Osteoblast (primary cell): ENCODE measurements at places on chromosomes 7 and 10. TPM values are rescaled to one million over a fixed set of nuclear protein-coding genes. Genes with fewer than 3 reads are reported as not detected.
A peak's percentile ranks its signal among the peaks of the same experiment; 100 is the strongest.

- DNase-seq = peak; percentile 73
Observed at GRCh38 chr10:101224060-101224909, 5.0 kb downstream of the LBX1 start.

GRCh38 chr7:129008645-129009414, 46.1 kb downstream of the TNPO3 start:
- no peak for DNase-seq

GRCh38 chr10:116779076-116779687, 36.8 kb upstream of the HSPA12A start:
- DNase-seq = no peak

DNA sequence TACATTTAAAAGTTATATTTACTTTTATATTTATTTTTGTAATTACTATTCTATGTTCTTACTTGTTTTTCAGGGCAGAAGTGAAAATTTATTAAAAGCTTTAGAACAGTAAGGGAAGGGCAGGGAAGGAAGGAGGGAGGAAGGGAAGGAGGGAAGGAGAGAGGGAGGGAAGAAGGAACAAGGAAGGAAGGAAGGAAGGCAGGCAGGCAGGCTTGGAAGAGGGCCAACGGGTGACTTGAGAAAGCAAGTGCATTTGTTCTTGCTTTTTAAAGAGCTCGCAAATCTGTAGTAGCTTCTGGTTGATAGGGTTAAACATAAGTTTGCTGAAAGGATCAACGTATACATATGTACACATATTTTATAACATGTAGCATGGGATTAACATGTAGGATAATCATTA, 725.3 kb upstream of the FZD8 start:
- DNase-seq = no peak

DNA sequence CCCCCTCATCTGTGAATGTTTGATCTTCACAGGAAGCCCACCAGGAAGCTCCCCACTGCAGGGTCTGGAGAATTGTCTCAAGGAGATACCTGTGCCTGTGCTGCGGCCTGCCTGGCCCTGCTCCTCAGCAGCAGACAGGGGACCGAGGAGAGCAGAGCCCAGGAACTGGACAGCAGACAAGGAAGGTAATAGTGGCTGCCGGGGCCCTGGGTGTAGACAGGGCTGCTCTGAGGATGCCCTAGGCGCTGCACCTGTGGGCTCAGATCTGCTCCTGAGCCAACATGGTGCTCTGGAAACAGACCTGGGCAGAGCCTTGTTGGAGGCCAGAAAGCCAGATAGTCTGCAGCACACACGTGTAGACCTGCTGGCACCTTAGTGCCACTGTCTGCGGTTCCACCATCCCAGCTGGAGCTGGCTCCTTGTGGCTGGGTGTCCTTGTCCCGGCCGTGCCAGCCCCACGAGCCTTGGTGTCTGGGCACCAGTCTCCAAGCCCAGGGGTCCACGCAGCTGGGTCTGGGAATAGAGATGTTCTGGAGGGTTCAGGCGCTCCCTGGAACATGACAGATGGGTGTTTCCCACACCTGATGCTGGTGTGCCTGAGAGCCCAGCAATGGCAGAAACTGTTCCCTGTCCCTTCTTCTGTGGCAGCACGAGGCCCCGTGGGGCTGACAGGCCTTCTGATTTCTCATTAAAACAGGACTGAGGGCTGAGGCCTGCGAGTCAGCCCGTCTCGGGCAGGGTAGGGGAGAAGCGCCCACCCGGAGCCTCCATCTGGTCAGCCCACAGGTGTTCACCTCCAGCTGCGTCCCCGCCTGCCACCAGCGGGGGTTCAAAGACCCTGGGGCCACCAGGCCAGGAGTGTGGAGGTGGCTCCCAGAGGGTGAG, 44.7 kb downstream of the ZNF467 start:
- no peak for DNase-seq

- no peak for DNase-seq
Observed at GRCh38 chr10:81950358-81950757, 75.4 kb downstream of the NRG3 start.

DNA sequence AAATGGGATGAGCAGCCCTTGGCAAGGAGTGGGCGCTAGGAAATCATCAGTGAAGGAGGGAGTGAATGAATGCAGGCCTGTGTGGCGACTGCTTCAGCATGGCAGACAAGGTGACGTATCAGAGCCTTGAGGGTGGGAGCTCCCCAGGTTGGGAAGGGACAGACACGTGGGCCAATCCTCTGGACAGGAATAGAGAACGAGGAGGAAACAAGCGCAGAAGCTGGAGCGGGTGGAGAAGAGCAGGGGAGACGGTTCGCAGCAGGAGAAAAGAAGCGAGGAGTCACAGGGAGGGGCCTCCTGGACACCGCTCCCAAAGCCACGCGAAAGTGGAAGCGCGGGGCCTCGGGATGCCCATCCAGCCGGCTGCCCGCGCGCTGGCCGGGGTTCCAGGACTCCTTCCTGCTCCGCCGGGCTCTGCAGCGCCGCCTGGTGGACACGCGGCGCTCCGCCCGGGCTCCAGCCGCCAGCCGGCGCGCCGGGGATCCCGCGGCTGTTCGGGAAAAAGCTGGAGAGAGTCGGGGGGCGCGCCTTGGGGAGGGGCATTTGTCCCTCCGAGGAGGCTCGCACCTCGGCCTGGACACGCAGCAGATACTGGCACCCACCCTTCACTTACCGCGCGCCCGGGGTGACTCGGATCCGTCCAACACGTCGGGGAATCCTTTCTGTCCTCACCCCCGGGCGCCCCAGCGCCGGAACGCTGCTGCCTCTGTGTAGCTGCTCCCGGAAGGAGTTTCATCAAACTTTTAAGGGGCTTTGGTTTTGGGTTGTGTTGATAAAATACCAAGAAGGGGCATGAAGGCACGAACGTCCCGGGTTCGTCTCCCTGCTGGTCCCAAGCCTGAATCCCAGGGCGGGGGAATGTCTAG, 6.3 kb downstream of the ZNF503 start:
- DNase-seq = peak; percentile 97

GRCh38 chr7:103149808-103150180, 895 bp upstream of the NAPEPLD start:
- DNase-seq = no peak

- DNase-seq = no peak
Observed at GRCh38 chr10:9613338-9614075, 1404.2 kb upstream of the CELF2 start.

DNA sequence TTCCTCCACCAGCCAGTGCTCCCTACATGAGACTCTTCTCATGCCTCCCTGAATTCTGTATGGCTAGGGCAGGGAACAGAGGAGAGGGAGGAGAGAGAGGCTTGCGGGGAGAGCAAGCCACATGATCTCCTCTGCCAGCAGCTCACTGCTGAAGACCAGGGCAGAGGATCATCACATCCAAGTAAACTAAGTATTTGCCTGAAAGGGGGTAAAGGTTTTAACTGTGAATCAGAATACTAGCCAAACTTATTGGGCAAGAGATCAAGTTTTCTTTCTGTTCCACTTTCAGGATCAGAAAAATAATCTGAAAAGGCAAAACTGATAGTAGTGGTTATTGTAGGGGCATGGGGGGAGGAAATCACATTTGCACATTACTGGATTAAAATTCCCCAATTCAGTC, 17.8 kb upstream of the ERCC6 start:
- DNase-seq = peak; percentile 65

GRCh38 chr10:130463104-130463875, 327.1 kb downstream of the GLRX3 start:
- no peak for DNase-seq

DNA sequence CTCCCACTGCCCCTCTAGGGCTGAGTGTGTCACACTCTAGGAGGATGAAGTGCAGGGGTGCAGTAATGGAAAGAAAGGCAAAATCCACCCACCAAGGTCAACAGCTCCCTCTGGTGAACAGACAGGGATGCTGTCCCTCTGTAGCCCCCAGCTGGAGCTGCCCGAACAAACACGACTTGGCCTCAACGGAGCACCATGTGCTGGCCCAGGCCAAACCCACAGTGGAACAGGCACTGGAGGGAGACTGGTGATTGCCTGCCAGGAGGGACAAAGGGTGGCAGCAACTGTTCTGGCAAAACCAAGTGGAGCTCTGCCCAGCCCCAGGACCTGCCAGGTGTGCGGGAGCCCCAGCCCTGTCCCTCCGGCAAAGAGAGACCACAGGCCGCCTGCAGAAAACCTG, 20.7 kb downstream of the PDIA4 start:
- DNase-seq = no peak

- no peak for DNase-seq
Observed at GRCh38 chr7:117829450-117830117, 43.7 kb downstream of the CTTNBP2 start.

DNA sequence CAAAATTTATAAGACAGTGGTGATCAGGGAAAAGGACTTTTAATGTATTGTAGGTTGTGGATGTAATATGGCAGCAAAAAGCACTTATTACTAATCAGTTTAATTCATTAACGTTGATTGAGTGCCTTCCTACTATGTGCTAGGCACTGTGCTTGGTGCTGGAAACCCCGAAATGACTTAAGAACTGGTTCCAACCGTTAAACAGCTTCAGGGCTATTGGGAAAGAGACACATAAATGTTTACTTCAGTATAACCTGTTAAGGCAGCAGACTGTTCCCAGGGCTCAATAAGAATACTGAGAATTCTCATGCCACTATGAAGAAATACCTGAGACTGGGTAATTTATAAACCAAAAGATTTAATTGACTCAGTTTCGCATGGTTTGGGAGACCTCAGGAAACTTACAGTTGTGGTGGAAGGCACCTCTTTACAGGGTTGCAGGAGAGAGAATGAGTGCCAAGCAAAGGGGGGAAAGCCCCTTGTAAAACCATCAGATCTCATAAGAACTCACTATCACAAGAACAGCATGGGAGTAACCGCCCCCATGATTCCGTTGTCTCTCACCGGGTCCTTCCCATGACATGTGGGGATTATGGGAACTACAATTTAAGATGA, 1.1 kb upstream of the SLC25A13 start:
- no peak for DNase-seq

- DNase-seq = no peak
Observed at GRCh38 chr7:44681645-44682044, 67.0 kb upstream of the ZMIZ2 start.

The TMEM176A gene
- total RNA-seq = not detected in 2 replicates

The ASZ1 gene
- not detected in 2 replicates for total RNA-seq

The CALHM1 gene
- total RNA-seq = not detected in 2 replicates

The BAG3 gene
- total RNA-seq = 12.7 TPM in 2 replicates
